ENCODE measurements at places on chromosomes 3 and 15.

- DNase-seq: no peak
Observed at GRCh38 chr3:62803276-62803675, 71.9 kb downstream of the CADPS start.

- no peak for DNase-seq
Observed at GRCh38 chr3:14129296-14129695, 4.4 kb downstream of the TMEM43 start.

- DNase-seq: no peak
Observed at GRCh38 chr3:42403737-42404136, 6.7 kb downstream of the LYZL4 start.

- DNase-seq: no peak
Observed at GRCh38 chr3:178048768-178049167, 487.5 kb upstream of the KCNMB2 start.

GRCh38 chr15:64095795-64096667, at the start of gene SNX1:
SNX1 (plus strand) TSS chr15:64095982; CDS start chr15:64096014, 32 bp downstream.
- DNase-seq: peak; percentile 97

DNA sequence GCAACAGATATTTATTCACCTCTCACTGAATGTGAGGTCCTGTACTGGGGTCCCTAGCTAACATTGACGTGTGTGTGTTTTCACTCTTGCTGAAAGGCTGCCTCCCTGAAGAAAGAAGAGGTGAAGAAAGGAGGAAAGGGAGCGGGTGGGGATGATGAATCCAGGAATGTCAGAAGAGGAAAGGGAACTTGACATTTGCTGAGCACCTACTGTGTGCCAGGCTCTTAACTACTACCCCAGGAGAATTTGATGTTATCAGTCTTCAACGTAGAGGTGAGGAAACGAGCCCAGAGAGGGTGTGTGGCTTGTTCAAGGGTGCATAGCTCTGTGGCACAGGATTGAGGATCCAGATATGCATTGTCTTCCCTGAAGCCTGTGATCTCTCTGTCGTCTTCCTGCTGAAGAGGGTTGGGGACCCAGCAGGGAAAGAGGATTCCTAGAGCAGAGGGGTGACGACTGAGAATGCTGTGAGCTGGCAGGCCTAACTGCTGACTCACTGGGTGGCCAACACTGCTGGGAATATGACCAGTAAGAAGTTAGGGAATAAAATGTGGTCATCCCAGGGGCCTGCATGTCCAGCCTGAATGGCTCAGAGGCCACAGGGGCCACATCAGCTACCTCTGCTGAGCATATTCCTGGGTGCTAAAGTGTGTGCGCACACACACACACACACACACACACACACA, 6.6 kb upstream of the ATP2B2 start:
- no peak for DNase-seq

DNA sequence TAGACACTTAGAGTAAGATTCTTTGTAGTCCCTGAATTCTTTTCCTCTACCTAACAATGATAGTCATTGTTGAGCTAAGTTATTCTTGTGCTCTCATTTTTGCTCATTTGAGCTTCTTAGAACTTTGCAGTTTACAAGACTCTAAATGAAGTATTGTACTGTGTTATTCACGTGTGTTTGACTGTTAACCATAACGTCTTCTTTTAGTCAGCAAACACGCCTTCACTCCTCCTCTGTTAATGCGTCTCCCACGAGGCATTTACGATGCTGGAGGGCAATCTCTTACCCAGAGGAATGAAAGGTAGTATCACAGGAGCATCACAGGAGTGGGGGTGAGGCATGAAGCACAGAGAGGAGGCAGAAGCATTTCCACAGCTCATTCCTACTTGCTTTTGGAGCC, 14.8 kb upstream of the P2RY14 start:
- no peak for DNase-seq

GRCh38 chr15:61777689-61778088, 282.6 kb downstream of the VPS13C start:
- DNase-seq: no peak

DNA sequence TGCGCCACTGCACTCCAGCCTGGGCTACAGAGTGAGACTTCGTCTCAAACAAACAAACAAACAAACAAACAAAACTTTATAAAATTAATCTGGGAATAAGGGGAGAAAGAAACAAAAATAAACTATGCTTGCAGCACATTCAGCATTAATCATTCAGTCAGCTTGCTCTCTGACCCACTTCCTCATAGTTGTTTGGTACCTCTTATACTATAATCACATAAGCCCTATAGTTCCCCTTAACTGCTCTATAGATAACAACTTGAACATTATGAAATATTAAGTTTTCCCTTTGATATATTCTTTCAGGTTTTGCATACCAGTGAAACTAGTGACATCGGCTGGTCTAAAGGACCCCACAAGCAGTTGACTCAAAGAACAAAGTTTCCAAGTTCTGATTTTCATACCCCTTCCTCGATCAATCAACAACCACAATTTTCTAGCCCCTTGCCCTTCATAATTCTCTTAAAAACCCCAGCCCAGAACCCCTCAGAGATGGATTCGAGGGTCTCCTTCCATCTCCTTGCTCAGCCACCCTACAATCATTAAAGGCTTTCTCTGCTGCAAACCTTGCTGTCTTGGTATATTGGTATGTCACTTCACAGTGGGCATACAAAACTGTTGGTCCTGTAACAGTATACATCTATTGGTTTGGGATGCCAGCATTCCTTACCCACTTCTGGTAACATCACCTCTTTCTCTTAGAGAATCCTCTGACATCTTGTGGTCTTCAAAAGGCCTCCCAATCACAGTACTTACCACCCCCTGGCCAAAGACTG, 26.4 kb downstream of the BCL2L10 start:
- no peak for DNase-seq

DNA sequence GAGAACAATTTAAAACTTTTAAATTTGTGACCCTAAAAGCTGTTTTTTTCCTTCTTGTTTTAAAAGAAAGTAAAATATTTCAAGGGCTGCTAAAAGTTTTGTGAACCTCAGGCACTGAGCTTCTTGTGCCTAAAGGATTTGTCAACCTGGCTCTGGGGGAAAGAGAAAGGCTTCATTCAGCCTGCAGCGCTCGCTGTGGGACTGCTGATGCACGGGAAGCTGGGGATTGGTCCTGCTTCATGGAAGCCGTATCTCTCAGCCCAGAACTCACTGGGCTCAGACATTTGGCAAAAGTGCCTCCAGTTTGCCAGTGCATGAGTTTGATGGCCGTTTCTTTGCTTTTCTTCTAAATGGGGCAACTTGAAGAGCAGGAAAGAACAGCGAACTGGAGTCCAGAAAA, 30.8 kb downstream of the TPRG1 start:
- DNase-seq: no peak

Measured in activated CD4-positive, alpha-beta T cell treated with anti-CD3 and anti-CD28 coated beads for 24 hours (primary cell).